ENCODE measurements at places on chromosomes 4 and X. TPM values are rescaled to one million over a fixed set of nuclear protein-coding genes. Genes with fewer than 3 reads are reported as not detected.

GUCY1B1 gene
- polyA plus RNA-seq: not detected

SRPX2 gene
- polyA plus RNA-seq: not detected

CORIN gene
- polyA plus RNA-seq: not detected

EIF4E gene
- polyA plus RNA-seq: 72.1 TPM

ATP11C gene
- polyA plus RNA-seq: 7.5 TPM

Data from naive thymus-derived CD4-positive, alpha-beta T cell (primary cell).